ENCODE measurements at places on chromosomes 1 and 21.

DNA sequence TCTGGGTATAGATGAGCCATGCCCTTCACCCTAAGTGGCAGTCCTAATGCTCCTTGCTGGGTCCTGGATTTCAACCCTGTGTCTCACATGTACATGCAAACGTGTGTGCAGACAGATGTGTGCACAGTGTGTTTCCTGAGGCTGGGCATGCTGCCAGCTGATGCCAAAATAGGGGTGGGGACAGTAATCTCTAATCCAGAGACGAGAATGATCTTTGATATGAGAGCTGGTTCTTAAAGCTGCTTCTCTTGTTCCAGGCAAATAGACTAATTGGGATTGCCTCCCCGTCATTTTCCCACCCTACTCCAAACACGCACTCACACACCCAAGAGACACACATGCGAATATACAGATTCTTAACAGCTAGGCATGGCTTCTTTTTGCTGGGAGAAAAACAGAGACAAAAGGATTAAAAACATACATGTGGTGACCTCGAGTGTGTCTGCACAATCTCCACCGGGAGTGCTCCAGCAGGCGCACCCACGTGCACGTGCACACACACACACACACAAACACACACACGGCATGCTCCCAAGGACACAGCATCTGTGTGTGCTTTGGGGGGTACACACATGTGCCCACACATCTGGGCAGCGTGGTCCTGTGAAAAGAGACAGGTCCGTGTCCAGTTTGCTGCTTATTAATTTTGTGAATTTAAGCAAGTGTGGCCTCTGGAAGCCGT lies 102.1 kb upstream of the ZBTB40 start:
- DNase-seq, result no peak

DNA sequence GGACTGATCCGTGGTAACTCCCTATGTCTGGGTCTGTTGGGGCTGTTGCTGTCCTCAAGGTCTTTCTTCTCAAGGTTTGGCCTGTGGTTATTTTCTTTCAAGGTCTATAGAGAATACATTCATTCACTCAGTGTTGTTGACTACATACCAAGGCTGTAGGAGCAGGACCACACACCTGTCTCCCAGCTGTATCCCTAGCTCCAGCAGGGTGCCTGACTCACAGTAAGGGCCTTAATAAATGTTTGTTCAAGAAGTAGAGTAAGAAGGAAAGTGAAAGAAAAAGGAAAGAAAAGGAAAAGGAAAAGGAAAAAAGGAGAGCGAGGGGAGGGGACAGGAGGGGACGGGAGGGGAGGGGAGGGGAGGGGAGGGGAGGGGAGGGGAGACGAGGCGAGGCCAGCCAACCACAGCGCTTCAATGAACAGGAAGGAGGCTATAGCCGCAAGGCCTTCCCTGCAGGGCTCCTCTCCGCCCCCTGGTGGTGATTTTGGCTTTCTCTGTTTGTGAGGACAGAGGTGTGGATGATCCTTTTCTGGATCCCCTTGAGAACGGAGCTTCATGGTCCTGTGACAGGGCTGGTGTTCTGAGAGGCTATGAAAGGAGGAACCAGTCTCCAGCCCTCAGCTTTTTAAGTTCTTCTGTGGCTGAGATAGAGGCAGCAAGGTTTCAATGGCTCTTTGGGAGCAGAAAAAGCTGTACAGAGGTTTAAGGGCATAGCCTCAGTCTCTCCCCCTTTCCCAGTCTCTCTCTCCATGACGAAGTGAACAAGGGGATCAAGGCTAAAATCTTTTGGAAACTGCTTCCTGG lies 30.6 kb upstream of the LCE5A start:
- no peak for DNase-seq

GRCh38 chr21:14527696-14528652 lies 18.1 kb downstream of the SAMSN1 start:
- no peak for DNase-seq

GRCh38 chr1:108816049-108816893 lies 40.6 kb downstream of the AKNAD1 start:
- peak; percentile 79 for DNase-seq

DNA sequence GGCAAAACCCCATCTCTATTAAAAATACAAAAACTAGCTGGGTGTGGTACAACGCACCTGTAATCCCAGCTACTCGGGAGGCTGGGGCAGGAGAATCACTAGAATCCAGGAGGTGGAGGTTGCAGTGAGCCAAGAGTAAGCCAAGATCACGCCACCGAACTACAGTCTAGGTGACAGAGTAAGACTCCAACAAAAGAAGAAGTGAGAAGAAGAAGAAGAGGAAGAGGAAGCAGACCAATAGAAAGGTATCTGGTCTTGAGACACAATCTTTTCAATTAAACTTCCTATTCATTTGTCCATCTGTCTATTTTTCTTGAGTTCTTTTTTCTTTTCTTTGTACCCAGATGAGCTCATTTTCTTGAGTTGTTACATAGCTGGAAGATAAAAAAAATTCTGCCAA lies 55.7 kb upstream of the ACADM start:
- DNase-seq, result no peak

DNA sequence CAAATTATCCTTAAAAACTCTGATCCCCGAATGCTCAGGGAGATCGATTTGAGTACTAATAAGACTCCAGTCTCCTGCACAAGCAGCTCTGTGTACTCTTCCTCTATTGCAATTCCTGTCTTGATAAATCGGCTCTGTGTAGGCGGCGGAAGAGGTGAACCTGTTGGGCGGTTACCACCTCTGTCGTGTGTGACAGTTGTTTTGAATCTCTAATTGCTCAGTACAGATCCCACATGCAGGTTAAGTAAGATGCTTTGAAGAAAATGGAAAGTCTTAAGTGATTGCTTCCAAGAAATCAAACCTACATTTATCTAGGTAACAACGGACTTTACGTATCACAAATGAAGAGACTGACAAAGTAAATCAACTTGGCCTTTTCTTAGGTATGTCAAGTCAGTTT lies 35.5 kb downstream of the COA6 start:
- no peak for DNase-seq

DNA sequence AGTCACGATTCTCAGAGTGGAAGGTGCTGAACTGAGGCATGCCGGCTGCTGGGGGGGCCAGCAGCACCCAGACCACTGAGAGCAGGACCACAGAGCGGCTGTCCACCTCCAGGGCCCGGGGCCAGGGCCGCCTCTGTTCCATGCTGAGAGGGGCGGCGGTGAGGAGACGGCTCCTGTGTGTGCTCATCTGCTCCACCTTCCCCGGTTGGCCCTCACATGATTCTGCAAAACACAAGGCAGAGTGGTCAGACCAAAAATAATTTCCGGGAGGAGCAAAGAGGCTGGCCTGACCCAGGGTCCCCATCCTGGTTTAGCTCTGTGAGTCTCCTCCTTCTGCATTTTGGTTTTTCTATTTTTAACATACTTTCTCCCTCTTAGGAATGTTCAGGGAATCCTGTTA lies 26.4 kb downstream of the PLXNA2 start:
- DNase-seq, result no peak

- no peak for DNase-seq
These were observed 27.0 kb downstream of the DNM3 start for GRCh38 chr1:171868217-171868803.

- DNase-seq, result no peak
These were observed 34.4 kb downstream of the PALMD start for GRCh38 chr1:99680270-99680669.

DNA sequence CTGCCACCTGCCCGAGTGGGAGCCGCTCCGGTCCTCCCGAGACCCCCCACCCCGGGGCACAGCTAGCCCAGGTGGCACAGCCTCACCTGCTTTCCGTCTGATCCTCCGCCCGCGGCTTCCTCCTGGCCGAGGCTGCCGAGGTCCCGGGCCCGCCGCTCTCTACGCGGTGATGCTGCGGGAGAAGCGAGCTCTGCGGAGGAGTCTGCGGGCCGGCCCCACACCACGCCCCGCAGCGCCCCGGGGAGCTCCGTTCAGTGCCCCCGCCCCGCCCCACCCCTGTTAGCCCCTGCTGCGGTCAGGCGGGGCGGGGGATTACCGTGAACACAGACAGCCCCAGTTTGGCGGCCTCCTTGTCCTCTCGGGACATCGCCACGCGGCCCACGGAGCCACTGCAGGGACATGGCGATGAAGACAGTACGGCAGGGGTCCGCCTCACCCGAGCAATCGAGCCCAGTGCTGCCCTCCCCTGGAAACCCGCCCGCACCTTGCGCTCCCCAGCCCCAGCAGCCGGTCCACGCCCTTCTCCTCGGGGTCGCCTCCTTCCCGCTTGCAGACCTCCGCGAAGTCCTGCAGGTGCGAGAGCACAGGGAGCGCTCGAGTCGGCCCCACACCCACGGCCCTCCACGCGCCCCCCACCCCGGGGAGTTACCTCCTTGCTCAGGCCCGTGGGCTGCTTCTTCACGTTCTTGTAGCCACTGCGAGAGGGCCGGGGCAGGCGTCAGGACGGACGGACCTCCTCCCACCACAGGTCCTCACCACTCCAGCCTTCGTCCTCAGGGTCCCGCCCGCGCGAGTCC lies 933 bp downstream of the C1orf35 start:
- DNase-seq, result no peak

DNA sequence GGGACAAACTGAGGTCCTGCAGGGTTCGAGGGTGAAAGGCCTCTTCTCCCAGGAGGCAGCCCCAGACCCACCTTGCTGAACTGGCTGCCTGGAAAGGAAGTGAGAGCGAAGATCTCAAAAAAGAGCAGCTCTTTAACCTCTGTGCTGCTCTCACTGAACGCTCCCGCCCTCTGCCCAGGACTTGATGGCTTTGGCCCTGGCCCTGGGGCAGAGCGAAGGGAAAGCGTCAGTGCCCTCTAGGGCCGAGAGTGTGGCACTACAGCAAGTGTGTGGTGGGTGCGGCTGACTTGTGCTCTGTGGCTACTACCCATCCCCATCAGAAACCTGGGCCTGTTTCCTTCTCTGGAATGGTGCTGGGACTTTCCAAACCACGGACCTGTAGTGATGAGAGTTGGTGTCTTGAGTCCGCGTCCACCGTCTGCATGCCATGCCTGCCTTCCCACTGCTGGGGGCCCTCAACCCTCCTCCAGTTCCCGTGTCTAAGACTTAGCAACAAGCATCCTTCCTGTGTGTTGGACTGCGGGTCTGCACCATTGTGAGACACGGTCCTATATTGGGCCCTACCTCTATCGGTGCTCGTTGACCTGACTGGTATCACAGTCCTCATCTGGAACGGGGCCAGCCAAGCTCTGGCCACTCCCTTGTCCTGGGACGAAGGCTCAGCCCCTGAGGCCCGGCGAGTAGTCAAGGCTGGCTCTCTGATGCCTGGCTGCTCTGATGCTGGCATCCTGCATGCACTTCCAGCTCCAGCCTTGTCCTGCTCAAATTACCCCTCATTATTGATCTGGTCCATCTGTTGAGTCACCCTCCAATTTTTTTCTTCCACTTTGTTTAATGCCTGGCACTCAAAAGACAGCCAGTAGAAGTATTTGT lies 180.3 kb downstream of the DISC1 start:
- no peak for DNase-seq

GRCh38 chr1:29240400-29240837 lies 4.1 kb downstream of the PTPRU start:
- DNase-seq, result no peak

- DNase-seq, result peak; percentile 65
These were observed at the start of gene SYT14 for GRCh38 chr1:209937996-209938959. Gene SYT14, plus strand, starts transcription at chr1:209938217. Its CDS starts 48 bp downstream, at chr1:209938265.

DNA sequence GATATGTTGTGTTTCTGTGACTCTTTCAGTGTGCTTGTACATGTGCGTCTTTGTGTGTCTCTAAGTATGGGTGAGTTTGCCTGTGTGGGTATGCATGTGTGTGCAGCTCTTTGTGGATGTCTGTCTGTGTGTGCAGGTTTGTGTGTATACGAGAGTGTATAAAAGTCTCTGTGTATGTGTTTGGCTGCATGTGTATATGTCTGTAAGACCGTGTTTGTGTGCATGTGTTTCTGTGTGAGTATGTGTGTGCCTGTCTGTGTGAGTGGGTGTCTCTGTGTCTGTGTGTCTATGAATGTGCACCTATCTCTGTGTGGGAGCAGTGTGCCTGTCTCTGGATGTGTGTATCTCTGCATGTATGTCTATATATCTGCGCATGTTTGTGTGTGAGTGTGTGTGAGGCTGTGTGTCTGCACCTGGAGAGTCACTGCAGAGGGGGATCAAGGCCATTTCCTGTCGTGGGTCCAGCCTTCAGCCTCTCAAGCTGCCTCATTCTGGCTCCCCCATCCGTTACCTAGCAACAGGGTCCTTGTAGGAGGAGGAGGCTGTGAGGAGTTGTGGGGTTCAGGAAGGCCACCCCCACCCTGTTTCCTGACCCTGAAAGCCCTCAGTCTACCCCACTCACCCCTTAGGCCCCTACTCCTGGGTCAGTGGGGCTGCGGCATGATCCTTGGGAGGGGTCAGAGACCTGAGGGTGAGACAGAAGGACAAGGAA lies 10.4 kb downstream of the FGR start:
- DNase-seq, result no peak

- DNase-seq, result no peak
These were observed 483.4 kb downstream of the NPHP4 start for GRCh38 chr1:5508669-5509330.

- DNase-seq, result no peak
These were observed 112.3 kb downstream of the OMA1 start for GRCh38 chr1:58434181-58434580.

- DNase-seq, result no peak
These were observed 67.9 kb upstream of the IL12RB2 start for GRCh38 chr1:67239738-67240137.

DNA sequence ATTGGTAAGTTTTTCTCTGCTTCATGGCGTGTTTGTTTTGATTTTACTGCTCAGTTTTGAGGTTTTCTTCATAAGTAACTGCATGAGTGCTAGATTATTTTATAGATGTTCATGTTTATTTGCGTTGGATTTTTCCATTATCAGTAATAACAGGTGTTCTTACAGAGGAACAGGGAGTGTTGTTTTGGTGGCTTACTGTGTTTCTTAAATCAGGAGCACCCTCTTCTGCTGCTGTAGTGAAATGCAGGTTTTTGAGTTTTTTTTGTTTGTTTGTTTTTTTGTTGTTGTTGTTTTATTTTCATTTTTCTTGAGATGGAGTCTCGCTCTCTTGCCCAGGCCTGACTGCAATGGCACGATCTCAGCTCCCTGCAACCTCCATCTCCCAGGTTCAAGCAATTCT lies 32.6 kb downstream of the CTBS start:
- DNase-seq, result no peak

- DNase-seq, result no peak
These were observed 302.3 kb downstream of the BACH1 start for GRCh38 chr21:29601047-29601446.

DNA sequence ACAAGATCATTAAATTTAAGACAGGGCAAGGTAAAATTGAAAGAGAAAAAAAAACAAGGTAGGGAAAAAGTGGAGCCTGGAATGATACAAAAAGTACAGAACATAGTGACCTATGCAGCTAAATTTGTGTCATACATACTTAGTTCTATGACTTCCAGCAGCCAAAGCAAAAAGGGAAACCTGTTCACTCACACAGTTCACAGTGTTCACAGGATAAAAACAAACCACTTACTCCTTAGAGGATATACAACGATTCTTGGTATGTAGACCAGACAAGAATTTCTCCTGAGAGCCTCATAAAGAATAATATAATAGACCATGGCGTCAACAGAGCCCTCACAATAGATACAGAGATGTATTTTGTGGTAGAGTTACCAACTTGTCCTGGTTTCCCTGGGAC lies 27.5 kb downstream of the COA7 start:
- DNase-seq, result no peak

DNA sequence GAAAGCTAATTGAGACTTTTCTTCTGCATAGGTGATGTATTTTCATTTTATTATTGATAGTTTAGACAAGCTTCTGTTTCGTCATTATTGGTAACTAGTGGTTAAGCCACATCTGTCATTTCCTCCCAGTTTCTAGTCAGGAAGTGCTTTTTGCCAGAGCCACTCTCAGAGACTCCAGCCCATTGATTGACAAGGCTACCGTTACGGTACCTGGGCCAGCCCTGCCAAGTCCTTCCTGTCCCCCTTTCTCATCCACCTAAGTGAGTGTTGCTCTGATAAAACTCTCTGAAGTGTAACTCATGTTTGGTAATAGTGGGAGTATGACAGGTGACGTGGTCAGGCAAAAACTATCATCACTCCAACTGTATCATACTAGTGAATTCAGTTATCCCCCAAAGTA lies 29.6 kb upstream of the AGL start:
- no peak for DNase-seq
